Activated naive CD8-positive, alpha-beta T cell treated with anti-CD3 and anti-CD28 coated beads, Interleukin-2, amount 50 U/mL, for 16 hours (primary cell): ENCODE measurements at places on chromosomes 12 and 14.

DNA sequence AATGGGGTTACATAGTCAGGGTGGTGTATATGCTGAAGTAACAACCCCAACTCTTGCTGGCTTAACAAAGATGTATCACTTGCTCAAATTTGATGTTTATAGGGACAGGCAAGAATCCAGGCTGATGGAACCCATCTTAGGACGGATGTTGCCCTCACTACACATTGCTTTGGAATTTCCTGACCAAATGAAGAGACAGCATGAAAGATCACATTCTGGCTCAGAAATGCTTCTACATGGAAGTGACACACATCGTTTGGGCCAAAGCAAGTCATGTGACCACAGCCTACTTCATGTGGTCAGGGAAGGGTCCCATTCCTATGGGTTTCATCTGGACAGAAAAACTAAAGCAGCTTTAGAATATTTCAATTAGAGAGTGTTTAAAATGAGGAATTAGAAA is 345.8 kb downstream of the TMEM132D start:
- no peak for DNase-seq

GRCh38 chr14:81834308-81834707 is 300.7 kb upstream of the SEL1L start:
- no peak for DNase-seq

GRCh38 chr12:68529466-68529865 is 81.2 kb upstream of the RAP1B start:
- DNase-seq = no peak

GRCh38 chr14:93274055-93274806 is 58.6 kb downstream of the BTBD7 start:
- DNase-seq = no peak

DNA sequence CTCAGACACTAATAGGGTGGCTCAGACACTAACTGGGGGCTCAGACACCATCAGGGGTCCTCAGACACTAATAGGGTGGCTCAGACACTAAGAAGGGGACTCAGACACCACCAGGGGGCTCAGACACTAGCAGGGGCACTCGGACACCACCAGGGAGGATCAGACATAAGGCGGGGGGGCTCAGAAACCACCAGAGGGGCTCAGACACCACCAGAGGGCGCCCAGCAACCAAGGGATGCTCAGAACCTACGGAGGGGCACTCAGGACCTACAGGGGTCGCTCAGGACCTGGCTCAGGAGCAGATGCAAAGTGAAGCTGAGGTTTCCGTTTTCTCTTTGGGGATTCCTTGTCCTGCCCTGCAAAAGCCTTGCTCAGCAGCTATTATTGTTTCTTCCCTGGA is 448.5 kb downstream of the TMEM121 start:
- DNase-seq = peak; percentile 75

DNA sequence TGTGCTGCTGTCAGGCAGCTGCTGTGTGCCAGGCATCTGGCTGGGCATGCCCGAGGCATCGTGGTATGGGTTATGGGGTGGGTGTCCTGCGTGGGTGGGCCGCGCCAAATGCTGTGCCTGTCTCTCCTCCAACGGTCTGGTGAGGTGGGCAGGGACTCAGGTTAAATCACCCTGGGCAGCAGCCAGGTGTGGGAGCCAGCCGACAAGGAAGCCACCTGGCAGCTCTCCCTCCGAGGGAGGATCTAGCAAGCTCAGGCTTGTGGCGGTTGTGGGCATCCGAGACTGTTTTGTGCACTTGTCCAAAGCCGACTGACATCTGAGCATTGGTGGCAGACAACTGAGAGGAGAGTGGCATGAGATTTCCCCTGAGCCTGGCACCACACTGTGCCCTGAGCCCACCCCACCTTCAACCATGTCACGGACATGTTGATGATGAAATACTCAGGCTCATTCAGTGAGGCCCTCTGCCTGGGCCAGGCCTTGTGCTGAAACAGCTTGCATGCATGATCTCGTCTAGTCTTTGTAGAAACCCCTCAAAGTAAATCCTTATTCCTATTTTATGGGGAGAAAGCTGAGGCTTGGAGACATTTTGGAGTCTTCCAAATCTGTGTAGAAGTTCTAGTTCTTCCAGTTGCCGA is 181.8 kb upstream of the MYL2 start:
- no peak for DNase-seq

GRCh38 chr12:15563663-15564062 is 225.5 kb downstream of the EPS8 start:
- DNase-seq = no peak

GRCh38 chr12:28035500-28035899 is 63.0 kb upstream of the PTHLH start:
- no peak for DNase-seq

DNA sequence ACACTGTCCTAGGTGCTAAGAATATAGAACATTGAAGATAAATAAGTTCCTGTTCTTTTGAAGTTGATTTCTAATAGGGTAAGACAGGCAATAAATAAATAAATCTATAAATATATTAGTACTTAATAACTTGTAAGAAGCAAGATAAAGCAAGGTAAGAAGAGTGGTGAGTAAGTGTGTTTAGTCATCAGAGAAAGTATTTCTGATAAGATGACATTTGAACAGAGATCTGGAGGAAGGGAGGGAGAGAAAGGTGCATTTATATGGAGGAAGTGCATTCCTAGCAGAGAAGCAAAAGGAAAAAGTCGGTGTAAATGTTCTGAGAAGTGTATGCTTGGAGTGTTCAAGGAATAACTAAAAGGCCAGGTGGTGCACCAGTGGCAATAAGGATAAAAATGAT is 184.4 kb upstream of the GRIP1 start:
- no peak for DNase-seq

GRCh38 chr14:78767436-78767835 is 597.3 kb downstream of the NRXN3 start:
- DNase-seq = no peak

DNA sequence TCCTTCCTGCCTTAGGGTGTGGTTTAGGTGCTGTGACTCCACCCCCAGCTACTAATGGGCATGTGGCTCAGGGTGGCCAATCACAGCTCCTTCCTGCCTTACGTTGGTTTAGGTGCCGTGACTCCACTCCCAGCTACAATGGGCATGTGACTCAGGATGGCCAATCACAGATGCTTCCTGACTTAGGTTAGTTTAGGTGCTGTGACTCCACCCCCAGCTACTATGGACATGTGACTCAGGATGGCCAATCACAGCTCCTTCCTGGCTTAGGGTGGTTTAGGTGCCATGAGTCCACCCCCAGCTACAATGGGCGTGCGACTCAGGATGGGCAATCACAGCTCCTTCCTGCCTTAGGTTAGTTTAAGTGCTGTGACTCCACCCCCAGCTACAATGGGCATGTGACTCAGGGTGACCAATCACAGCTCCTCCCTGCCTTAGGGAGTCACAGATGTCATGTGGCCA is 163.9 kb downstream of the TBX5 start:
- DNase-seq = no peak

- no peak for DNase-seq
Observed at GRCh38 chr12:115394496-115395220, 710.7 kb upstream of the TBX3 start.

DNA sequence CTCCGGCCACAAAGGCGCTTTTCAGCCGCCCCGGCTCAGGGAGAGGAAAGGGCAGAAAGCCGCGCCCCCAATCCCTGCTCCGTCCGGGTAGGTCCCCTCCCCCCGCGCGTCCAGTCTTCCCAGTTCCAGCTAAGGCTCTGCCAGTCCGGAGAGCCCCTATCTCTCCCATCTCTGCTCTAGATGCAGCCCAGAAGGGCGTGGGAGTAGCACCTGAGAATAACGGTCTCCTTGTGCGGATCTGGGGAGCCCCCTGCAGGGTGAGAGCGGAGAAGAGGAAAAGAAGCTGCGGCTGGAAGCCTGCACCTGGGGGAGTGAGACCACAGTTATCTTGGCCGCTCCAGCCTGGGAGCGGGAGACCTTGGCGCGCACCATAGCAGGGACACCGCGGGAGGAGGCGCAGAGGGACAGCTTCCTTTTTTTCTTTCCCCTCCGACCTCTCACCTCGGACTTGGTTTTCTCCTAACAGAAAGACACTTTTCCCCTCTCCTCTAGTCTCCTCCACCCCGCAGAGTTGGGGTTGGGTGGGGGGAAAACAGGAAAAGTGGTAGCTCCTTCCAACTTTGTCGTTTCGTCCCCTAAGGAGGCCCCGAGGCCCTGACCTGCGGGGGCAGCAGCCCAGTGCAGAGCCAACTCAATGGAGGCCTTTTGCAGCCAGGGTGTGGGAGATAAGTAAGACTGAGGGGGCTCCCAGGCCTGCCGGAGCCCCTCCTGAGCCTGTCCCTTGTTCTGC is 2.4 kb downstream of the DHH start:
- DNase-seq = peak; percentile 34

DNA sequence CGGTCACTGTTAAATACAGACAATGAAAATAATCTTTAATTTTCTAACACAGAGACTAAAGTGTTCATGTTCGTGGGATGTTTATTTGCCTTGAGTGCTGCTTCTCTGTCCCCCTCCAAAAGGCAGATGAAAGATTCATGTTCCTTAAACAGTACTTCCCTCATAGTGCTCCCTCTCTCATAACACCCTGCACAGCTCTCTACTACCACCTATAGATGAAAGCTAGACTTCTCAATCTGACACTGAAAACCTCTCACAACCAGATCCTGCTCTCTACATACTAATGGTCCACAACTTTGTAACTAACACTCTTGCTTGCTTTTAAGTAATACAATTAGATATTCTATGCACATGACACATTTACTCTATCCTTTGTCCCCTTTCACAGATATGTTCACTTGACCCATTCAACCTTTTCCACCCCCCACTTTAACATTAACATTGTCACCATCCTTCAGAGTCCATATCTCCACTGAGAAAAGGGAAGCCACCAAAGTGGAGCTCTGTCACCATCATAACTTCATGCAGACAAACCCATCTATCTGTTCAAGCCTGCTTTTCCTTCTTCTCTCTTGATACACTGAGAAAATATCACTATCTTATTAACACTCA is 266.4 kb upstream of the USP15 start:
- no peak for DNase-seq

GRCh38 chr12:106956048-106956578 is 406 bp downstream of the TMEM263 start:
- no peak for DNase-seq

- no peak for DNase-seq
Observed at GRCh38 chr12:108955225-108955835, 65.5 kb downstream of the SVOP start.

- no peak for DNase-seq
Observed at GRCh38 chr14:64522591-64523355, 17.8 kb upstream of the HSPA2 start.

DNA sequence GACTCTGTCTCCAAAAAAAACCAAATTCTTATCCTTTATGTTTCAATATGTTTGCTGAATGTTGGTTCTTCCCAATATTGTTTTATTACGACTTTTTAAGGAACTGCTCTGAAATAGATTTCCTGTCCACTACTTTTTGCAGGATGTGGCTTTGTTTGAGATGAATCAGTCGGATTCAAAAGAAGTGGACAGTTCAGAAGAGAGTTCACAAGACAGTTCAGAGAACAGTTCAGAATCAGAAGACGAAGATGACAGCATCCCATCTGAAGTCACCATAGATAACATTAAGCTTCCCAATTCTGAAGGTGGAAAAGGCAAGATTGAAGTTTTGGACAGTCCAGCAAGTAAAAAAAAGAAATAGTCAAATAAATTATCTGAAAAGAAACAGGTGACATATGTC is 8.2 kb downstream of the NOPCHAP1 start:
- DNase-seq = no peak

- no peak for DNase-seq
Observed at GRCh38 chr12:25377469-25378177, 126.9 kb upstream of the KRAS start.

DNA sequence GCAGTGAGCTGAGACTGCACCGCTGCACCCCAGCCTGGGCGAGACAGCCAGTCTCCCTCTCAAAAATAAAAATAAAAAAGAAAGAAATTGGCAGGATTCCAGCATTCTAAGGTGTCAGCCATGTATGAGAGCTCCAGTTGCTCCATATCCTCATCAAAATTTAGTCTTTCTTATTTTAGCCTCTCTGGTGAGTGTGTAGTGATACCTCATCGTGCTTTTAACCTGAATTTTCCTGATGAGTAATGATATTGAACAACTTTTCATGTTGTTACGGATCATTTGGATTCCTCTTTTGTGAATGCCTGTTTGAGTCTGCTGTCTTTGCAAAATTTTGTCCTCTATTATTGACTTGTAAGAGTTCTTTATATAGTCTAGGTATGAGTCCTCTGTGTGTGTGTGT is 28.5 kb downstream of the CCDC60 start:
- no peak for DNase-seq

- DNase-seq = no peak
Observed at GRCh38 chr12:77577791-77578190, 252.9 kb upstream of the NAV3 start.

- no peak for DNase-seq
Observed at GRCh38 chr14:104893435-104894207, 28.6 kb downstream of the CEP170B start.
